ENCODE measurements at places on chromosomes 2 and 18.
A peak's percentile ranks its signal among the peaks of the same experiment; 100 is the strongest.

DNA sequence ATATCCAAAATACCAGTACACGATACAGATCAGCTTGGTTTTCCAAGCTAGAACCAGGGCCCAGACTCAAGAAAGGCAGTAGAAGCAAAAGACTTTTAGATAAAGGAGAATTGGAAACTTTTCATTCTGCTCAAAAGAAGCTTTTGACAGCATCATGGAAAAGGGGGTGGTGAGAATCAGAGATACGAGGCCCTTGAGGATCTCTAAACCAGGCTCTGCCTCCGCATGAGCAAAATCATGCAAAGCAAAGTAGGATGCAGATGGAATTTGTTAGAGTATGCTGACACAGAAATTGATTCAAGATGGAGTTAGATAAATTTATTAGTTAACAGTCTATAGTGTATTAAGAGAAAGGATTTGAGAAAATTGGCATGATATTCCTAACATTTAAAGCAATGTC lies 39.8 kb downstream of the FAM98A start:
- DNase-seq: no peak

DNA sequence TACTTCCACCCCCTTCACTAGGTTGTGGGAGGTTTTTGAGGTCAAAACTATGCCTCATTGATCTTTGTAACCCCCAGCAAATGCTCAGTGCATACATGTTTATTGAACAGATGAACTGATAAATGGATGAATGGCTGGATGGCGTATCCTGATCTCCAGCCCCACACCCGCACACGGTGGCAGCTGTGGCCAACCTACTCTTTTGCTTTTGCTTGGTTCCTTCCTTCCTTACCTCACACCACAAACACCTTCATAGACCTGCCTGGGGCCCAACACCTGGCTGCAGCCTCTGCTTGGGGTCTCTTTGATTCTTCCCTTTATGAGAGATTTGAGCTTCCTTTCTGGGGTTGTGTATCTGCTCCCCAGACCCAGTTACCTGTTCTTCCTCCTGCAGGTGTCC lies 25.9 kb downstream of the SPP2 start:
- no peak for DNase-seq

DNA sequence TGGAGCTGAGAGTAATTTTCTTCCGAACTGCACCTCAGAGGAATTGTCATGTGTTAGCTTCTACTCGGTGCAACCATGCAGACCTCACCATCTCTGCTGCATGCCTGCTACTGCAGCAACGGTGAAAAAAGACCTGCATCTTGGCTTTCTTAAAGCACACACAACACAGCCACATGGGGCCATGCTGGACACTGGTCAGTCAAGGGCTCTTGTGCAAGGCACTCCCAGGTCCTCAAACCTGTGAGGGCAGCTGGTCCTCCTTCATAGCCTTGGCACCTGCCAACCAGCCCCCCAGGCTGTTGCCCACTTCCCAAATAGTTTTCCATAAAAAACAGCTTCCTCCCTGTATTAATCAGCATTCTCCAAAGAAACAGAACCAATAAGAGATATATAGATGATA lies 113.5 kb upstream of the TEX51 start:
- DNase-seq: no peak

DNA sequence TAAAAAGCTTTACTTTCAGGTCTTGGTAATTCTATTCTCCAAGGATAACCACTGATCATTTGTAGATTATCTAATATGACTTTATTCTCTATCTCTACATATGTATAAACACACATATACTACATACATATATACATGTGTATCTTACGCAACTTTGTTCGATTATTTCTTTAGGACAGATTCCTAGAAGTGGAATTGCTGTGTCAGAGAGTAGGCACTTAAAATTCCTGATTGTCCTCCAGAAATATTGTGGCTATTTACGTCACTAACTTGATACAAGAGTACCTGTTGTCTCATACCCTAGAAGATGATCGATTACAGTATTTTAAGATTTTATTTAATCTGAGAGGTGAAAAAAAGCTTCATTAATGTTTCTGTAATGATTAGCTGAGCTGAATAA lies 57.9 kb downstream of the FAM98A start:
- DNase-seq: no peak

- no peak for DNase-seq
Observed at GRCh38 chr2:130951018-130951417, 114.3 kb downstream of the ARHGEF4 start.

DNA sequence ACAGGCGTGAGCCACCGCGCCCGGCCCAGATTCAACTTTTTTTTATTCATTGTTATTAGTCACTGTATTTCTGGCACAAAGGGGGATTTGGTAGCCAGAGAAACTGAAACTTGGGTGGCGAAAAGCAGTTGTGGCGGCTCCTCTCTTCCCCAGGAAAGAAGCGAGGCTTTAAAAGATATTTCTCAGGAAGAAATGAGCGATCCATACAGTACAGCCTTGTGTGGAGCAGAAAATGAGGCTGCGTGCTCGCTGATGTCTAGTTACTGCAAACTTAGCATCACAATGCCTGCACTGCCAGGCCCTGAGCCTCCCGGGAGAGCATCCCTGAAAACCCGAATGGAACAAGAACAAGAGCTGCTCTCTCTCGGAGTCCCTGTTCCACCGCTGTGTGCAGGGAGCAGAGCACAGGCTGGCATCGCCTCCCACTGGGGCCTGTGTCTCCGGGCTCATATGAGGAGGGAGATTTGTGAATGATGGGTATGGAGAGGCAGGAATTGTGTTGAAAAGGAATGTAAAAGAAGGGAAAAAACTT lies 234.0 kb downstream of the ZNF516 start:
- no peak for DNase-seq

GRCh38 chr2:165952741-165953211 lies 800 bp downstream of the TTC21B start:
- peak; percentile 37 for DNase-seq

- DNase-seq: peak; percentile 77
Observed at GRCh38 chr2:30666266-30666874, 140.9 kb downstream of the CAPN13 start.

- no peak for DNase-seq
Observed at GRCh38 chr2:7358865-7359447, 441.7 kb downstream of the RNF144A start.

GRCh38 chr2:162768656-162769055 lies 69.9 kb downstream of the KCNH7 start:
- no peak for DNase-seq

DNA sequence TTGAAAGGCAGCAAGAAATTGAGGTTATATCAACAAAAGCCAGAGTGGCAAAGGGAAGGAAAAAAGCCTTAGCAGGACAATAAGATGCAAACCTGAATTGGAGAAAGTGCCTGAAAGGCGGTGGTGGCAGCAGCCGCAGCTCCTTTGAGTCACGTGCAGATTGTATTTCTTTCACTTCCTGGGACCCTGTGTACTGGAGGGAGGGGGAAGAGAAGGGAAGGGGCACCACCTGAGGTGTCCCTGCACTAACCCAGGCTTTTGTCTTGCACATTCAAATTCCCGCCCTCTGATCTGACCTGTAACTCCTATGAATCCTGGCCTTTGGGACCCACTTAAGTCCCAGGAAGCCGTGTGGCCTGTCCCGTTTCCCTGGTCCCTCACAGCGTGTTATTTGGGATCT lies 326.1 kb upstream of the SKOR2 start:
- no peak for DNase-seq

GRCh38 chr18:3115447-3116030 lies 102.6 kb upstream of the LPIN2 start:
- DNase-seq: no peak

GRCh38 chr2:32095671-32096070 lies 32.3 kb downstream of the SPAST start:
- DNase-seq: no peak

- no peak for DNase-seq
Observed at GRCh38 chr18:55403421-55403949, 184.5 kb downstream of the TCF4 start.

DNA sequence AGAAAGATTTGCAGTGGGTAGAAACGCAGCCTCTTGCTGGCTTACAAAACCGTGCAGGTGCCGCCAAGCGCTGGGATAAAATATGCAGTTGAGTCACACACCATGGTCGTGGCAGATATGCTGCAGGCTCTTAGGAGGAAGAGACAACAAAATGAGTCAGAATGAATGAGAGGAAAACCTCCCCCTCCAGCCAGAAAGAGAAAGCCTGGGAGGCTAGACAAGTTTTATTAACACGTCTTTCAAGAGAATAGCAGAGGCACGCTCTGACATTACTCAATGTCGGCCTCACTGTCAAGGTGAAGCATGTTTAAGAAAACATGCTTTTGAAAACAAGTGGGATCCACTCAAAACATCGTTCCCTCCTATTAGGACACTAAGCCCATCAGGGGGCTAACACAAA lies 37.1 kb upstream of the ZCCHC2 start:
- peak; percentile 70 for DNase-seq

- no peak for DNase-seq
Observed at GRCh38 chr2:43100883-43101662, 125.3 kb downstream of the ZFP36L2 start.

- no peak for DNase-seq
Observed at GRCh38 chr2:239587841-239588240, 187.0 kb upstream of the HDAC4 start.

- DNase-seq: no peak
Observed at GRCh38 chr2:226837787-226838603, 2.1 kb downstream of the RHBDD1 start.

GRCh38 chr2:184346338-184346862 lies 251.9 kb upstream of the ZNF804A start:
- DNase-seq: peak; percentile 1

DNA sequence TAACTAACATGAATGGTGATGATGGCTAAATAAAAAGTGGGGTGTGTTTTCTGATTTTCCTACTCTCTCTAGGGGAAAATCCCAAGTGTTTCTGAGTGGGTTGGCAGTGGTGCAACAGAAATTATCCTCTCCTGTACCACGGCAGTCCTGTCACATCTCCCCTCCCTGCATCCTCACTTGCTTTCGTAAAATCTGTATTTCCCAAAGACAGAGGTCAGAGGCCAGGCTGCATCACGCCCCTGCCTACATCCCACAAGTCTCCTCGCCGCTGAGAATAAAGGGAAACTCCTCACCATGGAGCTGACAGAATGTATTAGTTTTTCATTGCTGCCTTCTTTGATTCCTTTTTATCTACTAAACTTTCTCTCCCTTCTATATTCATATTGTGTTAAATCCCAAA lies 13.1 kb downstream of the FBLN7 start:
- DNase-seq: no peak

DNA sequence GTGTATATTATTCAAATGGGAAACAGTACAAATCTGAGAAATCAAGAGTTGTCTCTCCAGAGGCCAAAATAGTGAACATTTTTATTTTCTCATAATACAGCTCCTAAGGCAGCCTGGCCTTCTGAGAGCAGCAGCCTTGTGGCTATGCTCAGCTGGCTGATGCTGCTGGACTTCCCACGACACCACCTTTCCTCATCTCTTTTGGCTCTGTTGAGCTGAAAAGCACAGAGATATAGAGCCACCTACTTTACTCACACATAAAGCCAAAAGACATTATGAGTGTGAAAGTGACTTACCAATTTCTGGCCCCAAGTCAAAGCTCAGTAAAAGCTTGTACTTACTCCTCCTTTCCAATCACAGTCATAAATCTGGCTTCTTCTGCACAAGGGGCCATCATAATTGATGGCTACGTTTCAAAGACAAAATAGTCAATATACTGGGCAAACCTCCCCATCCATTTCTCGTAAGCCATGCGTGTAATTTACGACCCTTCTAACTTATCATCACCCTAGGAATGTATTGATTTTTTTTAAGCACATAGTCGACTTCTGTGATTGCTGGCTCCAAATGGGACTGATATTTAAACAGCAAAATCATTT lies 18.6 kb upstream of the REG3A start:
- no peak for DNase-seq

- no peak for DNase-seq
Observed at GRCh38 chr2:110848519-110849030, 116.2 kb downstream of the ACOXL start.

- no peak for DNase-seq
Observed at GRCh38 chr18:73693091-73693490, 454.5 kb downstream of the FBXO15 start.

- DNase-seq: no peak
Observed at GRCh38 chr18:23671564-23671963, 8.9 kb upstream of the ANKRD29 start.

GRCh38 chr2:213145715-213146242 lies 5.6 kb downstream of the IKZF2 start:
- no peak for DNase-seq

DNA sequence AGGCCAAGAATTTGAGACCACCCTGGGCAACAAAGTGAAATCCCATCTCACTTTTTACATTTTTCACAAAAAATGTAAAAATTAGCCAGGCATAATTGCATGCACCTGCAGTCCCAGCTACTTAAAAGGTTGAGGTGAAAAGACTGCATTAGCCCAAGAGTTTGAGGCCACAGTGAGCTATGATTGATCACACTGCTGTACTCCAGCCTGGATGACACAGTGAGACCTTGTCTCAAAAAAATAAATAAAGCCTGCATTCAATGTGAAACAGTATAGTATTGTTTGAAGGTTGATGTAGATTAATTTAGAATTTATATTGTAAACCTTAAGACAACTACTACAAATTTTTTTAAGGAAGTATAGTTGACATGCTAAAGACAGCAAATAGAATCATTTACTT lies 53.5 kb downstream of the TBC1D8 start:
- no peak for DNase-seq

DNA sequence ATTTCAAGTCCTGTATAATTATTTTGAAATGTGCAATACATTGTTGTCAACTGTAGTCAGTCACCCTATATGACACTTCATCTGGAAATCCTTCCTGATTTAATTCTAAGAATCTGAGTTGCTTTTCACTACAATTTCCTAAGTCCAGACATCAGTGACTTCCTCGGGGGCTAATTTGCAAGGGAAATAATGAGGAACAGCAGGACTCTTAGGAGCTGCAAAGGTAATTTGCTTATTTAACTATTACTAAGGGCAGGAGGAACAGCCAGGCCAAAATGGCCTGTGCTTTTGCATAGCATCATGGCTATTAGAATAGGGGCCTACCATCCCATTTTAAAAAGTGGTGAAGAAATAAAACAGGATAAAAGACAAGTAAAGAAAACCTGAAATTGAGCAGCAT lies 178.8 kb downstream of the MC4R start:
- DNase-seq: no peak

DNA sequence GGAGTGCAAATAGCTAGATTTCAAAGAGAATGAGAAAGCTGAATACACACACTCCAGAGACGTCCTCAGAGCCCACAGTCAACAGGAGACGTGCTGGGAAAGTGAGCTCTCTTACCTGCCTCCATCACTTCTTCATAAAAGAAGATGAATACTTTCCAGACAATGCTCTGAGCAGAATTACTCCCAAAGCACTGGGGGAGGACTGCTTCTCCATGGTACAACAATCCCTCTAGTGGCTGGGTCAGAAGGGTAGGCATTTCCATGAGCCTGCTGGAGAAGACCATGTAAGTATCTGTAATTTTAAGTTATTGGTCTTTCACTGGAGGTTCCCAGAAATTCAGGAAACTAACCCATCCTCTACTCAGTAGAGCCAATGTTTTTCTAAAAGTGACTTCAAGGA lies 190.3 kb downstream of the RBM43 start:
- DNase-seq: peak; percentile 67

DNA sequence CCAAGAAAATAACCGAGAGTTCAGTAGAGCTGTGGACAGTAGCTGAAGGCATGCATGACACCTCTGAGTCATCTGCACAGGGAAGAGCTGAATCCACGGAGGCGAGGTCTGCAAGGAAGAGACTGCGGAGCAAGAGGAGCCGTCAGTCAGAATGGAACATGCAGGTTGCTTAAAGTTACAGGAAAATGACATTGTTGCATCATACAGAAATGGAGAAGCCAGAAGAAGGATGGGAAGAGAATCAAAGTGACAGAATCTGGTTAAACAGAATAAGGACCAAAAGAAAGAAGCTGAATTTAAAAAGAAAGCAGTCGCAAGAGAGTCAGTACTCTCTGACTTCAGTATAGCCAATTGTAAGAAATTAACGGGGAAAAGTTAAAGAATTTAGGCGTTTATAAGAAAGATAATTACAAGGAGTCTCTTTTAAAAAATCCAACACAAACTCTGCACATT lies 533.8 kb downstream of the ADCYAP1 start:
- DNase-seq: no peak
